Upper lobe of left lung (tissue), 6 donors: ENCODE measurements at places on chromosomes 2 and 18. TPM values are rescaled to one million over a fixed set of nuclear protein-coding genes. Genes with fewer than 3 reads are reported as not detected.
A peak's percentile ranks its signal among the peaks of the same experiment; 100 is the strongest.

Gene ZNF804A
- total RNA-seq: 0.77 TPM

DNA sequence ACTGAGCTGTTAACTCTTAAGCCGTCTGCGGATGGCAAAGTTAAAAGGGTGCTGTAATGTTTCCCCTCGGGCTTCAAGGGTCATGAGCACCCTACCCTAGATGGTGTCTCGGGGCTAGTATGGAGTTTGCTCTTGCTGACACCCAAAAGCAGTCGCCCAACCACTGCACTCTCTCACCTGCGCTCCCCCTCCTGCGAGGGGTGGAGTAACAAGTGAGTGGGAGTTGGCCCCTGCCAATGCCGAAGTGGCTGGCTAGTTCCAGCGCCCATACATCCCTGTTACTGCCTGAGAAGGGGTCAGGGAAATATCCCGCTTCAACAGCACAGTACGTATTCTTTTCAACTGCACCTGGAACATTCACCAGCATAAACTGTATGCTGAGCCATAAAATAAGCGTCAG lies 47.5 kb downstream of the FAM117B start:
- H3K27ac ChIP-seq: no peak overlapping the region
- H3K27me3 ChIP-seq: no peaks in the 10 kb centered on the region
- no peaks in the 10 kb centered on the region for H3K36me3 ChIP-seq

Gene ERMN
- 1.1 TPM for total RNA-seq

DNA sequence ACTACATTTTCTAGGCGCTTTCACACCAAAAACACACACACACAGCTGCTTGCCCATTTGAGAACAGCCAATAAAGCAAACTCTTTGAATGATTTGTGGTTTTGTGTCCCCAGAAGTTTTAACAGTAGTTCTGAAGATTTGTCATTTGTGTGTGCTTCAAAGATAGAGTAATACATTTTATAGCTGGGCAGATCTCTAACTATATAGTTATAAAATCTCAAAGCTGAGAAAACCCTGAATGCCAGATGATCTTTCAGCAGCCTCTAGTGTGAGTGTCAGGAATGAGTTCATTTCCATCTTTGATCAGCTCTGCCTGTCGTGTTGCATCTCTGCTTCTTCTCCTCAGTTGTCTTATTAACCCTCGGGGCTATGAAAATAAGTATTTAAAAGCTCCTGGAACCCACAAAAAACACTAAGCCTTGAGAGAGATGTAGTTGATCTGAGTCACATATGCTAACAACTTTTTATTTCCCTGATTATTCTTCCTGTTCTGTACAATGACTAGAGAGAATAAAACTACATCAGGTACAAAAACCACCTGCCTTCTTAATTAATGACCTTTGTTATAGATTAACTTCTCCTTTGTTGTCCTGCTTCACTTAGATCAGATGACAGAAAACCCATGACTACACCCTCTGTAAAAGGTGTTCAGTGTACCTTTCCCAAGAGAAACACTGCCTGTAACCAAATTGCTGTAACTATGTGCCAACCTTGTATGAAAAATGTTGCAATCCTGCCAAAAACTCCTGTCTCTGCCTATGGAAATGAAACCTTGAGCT lies 30.0 kb upstream of the SLC3A1 start:
- no peak for DNase-seq
- no peaks in the 10 kb centered on the region for H3K27me3 ChIP-seq
- no peak overlapping the region for H3K27ac ChIP-seq

DNA sequence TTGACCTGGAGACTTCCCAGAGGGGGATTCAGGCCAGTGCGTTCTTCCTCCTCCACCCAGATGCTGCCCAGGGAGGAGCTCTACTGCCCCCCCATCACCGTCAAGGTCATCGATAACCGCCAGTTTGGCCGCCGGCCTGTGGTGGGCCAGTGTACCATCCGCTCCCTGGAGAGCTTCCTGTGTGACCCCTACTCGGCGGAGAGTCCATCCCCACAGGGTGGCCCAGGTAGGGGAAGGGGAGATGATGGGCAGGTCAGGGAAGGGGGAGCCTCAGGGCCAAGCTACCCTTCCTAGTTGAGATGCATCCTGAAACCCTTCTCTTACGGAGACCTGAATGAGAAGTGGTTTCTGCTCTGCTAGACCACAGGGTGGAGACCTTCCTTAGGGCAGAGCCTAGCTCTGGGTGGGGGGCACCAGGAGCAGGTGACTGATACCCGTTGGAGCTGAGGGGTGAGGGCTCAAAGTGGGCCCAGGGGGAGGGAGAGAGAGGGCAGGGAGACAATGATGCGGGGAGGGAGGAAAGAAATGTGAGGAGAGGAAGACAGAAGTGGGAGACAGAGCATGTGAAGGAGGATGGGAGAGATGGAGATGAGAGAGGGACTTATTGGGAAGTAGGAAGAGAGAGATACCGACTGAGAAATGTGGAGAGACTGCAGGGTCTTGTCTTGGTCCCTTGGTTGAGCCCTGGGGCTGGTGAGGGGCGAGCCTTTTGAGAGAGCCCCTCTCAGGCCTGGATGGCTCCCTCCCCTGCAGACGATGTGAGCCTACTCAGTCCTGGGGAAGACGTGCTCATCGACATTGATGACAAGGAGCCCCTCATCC lies 159.4 kb downstream of the DYSF start:
- peaks cover 22% of the 10 kb centered on the region for H3K4me1 ChIP-seq
- no peak for DNase-seq
- peaks cover 2% of the 10 kb centered on the region for H3K36me3 ChIP-seq

DNA sequence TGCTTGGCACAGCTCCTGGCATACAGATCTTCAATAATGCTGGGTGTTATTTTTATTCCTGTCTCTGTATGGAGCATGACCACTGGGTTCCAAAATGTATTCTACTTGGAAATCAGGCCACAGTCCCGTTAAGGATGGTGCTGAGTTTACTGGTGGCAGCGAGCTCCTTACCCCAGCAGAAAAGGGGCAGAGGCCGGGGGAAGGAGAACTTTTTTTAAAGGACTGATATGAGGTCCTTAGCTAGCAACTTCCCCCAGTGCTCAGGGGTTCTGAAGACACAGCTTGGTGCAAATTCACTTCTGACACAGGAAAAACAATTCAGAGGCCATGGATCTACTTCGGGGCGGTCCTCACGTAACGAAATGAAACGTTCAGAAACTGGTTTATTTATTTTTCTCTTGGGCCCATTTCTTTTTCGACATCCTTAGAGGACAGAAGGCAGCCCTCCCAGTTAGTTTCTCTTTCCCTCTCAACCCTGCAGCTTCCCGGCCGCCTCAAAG lies 872 bp downstream of the RDH14 start:
- peak overlapping the region; percentile 98 for H3K27ac ChIP-seq
- no peaks in the 10 kb centered on the region for H3K27me3 ChIP-seq
- no peak for DNase-seq
- peaks cover 8% of the 10 kb centered on the region for H3K36me3 ChIP-seq
- peaks cover 19% of the 10 kb centered on the region for H3K4me1 ChIP-seq
- peak overlapping the region; percentile 60 for H3K4me3 ChIP-seq

Gene TUBA4B
- total RNA-seq: 3.4 TPM

Gene LRRTM1
- 0.22 TPM for total RNA-seq

Gene ABCG8
- total RNA-seq: not detected

GRCh38 chr2:180776921-180777320 lies 203.5 kb upstream of the UBE2E3 start:
- H3K36me3 ChIP-seq: no peaks in the 10 kb centered on the region
- no peak overlapping the region for H3K27ac ChIP-seq
- no peak overlapping the region for H3K4me3 ChIP-seq
- no peaks in the 10 kb centered on the region for H3K4me1 ChIP-seq
- H3K27me3 ChIP-seq: no peaks in the 10 kb centered on the region

GRCh38 chr2:63049970-63050333 lies 678 bp upstream of the OTX1 start:
- H3K4me3 ChIP-seq: peak overlapping the region; percentile 61
- no peak for DNase-seq
- peaks cover 4% of the 10 kb centered on the region for H3K36me3 ChIP-seq
- H3K27me3 ChIP-seq: peaks cover 30% of the 10 kb centered on the region

- H3K36me3 ChIP-seq: no peaks in the 10 kb centered on the region
- H3K4me3 ChIP-seq: no peak overlapping the region
- H3K27me3 ChIP-seq: no peaks in the 10 kb centered on the region
- no peak for DNase-seq
- no peak overlapping the region for H3K27ac ChIP-seq
Measured at GRCh38 chr2:207241198-207241597, 75.5 kb upstream of the KLF7 start.

- H3K4me1 ChIP-seq: peaks cover 17% of the 10 kb centered on the region
- DNase-seq: no peak
Measured at GRCh38 chr2:43594875-43595274, 963 bp downstream of the THADA start.

- no peaks in the 10 kb centered on the region for H3K36me3 ChIP-seq
- no peak overlapping the region for H3K4me3 ChIP-seq
- H3K4me1 ChIP-seq: no peaks in the 10 kb centered on the region
- no peak overlapping the region for H3K27ac ChIP-seq
Measured at GRCh38 chr18:13236411-13236810, 17.9 kb downstream of the LDLRAD4 start.

Gene TEX44
- not detected for total RNA-seq

DNA sequence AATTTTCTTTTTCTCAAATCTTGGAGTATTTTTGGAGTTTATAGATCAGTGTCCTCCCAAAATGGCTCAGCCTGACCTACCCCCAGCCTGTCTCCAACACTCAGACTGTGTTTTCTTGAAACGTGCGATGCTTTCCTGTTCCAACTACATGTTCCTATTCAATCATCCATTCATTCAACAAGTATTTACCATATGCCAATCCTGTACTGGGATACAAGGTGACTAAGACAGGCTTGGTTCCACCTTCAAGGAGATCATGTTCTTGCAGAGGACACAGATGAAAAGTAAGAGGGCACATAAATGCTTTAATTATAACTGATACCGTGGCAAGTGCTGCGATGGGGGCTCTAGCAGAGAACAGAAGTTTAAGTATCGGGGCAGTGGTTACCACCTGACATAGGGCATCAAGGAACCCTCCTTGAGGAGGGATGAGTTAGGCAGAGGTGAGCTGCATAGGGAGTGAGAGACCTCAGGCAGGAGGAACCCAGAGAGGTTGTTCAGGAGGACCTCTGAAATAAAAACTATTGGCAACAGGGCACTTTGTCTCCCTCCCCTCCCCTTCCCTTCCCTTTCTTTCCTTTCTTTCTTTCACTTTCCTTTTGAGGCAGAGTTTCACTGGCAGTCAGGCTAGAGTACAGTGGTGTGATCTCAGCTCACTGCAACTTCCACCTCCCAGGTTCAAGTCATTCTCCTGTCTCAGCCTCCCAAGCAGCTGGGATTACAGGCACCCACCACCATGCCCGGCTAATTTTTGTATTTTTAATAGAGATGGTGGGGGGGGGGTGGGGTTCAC lies 469.0 kb downstream of the EPHA4 start:
- no peak overlapping the region for H3K27ac ChIP-seq
- H3K27me3 ChIP-seq: no peaks in the 10 kb centered on the region
- no peak overlapping the region for H3K4me3 ChIP-seq
- H3K4me1 ChIP-seq: peaks cover 3% of the 10 kb centered on the region
- no peaks in the 10 kb centered on the region for H3K36me3 ChIP-seq

- H3K27me3 ChIP-seq: no peaks in the 10 kb centered on the region
- no peaks in the 10 kb centered on the region for H3K36me3 ChIP-seq
- no peak overlapping the region for H3K27ac ChIP-seq
- H3K4me1 ChIP-seq: no peaks in the 10 kb centered on the region
Measured at GRCh38 chr18:59918320-59918755, 18.5 kb downstream of the PMAIP1 start.

DNA sequence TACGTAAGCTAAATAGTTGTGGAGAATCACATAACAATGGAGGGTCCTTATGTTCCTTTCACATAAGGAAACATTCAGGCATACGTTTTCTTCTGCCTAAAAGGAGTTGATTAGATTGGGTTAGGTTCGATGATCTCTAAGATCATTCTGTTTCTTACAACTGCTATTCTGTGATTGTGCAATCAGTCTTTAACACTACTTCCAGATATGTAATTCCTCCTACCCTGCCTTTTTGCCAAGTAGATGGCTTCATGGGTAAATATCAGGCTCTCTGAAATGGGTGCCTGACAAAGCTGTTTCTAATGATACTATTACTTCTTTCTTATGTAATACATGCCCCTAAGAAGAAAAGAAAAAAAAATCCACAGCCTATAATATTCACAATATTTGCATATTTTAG lies 321.5 kb downstream of the XIRP2 start:
- H3K36me3 ChIP-seq: no peaks in the 10 kb centered on the region
- no peaks in the 10 kb centered on the region for H3K4me1 ChIP-seq
- no peaks in the 10 kb centered on the region for H3K27me3 ChIP-seq
- no peak for DNase-seq

- H3K27me3 ChIP-seq: no peaks in the 10 kb centered on the region
- H3K36me3 ChIP-seq: no peaks in the 10 kb centered on the region
- no peaks in the 10 kb centered on the region for H3K4me1 ChIP-seq
Measured at GRCh38 chr2:173623438-173624319, 269.0 kb downstream of the CDCA7 start.

Gene MYO5B
- 73.9 TPM for total RNA-seq

GRCh38 chr2:38146275-38146906 lies 70.4 kb upstream of the CYP1B1 start:
- no peaks in the 10 kb centered on the region for H3K27me3 ChIP-seq
- peaks cover 18% of the 10 kb centered on the region for H3K4me1 ChIP-seq
- DNase-seq: peak; percentile 65
- H3K4me3 ChIP-seq: no peak overlapping the region

GRCh38 chr18:27372386-27372785 lies 187.3 kb upstream of the CHST9 start:
- H3K27ac ChIP-seq: no peak overlapping the region
- H3K4me3 ChIP-seq: no peak overlapping the region
- H3K4me1 ChIP-seq: no peaks in the 10 kb centered on the region
- no peaks in the 10 kb centered on the region for H3K36me3 ChIP-seq
- no peak for DNase-seq
- H3K27me3 ChIP-seq: no peaks in the 10 kb centered on the region

Gene KANSL1L
- 39.4 TPM for total RNA-seq

- no peaks in the 10 kb centered on the region for H3K36me3 ChIP-seq
- H3K4me3 ChIP-seq: no peak overlapping the region
- H3K27me3 ChIP-seq: no peaks in the 10 kb centered on the region
- H3K27ac ChIP-seq: no peak overlapping the region
Measured at GRCh38 chr2:220270481-220271070, 643.1 kb downstream of the SLC4A3 start.

- no peak overlapping the region for H3K27ac ChIP-seq
- no peak for DNase-seq
- H3K4me1 ChIP-seq: no peaks in the 10 kb centered on the region
- H3K36me3 ChIP-seq: peaks cover 15% of the 10 kb centered on the region
Measured at GRCh38 chr2:159742846-159743245, 30.5 kb downstream of the MARCHF7 start.

DNA sequence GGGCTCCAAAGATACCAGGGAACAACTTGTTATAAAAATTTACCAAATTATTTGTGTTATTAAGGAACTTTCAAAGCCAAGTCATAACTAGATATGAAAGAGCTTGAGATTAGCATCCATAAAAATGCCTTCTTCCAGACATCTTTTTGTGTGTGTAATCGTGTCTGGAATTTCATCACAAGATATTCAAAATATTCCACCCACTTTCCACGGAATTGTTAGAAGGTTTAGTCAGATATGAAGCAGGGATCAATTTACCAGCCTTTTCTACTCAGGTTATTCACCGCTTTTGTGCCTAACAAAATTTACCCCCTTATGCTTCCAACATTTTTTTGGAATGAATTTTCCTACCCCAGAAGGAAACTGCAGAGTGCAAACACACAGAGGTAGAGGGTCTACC lies 130.2 kb upstream of the ACVR2A start:
- H3K27ac ChIP-seq: no peak overlapping the region
- no peaks in the 10 kb centered on the region for H3K4me1 ChIP-seq
- H3K27me3 ChIP-seq: no peaks in the 10 kb centered on the region
- no peak overlapping the region for H3K4me3 ChIP-seq
- no peaks in the 10 kb centered on the region for H3K36me3 ChIP-seq
